Stimulated activated CD8-positive, alpha-beta memory T cell treated with anti-CD3 and anti-CD28 coated beads, Interleukin-7, amount 100 ng/mL, for 1 hour (primary cell): ENCODE measurements at places on chromosomes 4 and X.

DNA sequence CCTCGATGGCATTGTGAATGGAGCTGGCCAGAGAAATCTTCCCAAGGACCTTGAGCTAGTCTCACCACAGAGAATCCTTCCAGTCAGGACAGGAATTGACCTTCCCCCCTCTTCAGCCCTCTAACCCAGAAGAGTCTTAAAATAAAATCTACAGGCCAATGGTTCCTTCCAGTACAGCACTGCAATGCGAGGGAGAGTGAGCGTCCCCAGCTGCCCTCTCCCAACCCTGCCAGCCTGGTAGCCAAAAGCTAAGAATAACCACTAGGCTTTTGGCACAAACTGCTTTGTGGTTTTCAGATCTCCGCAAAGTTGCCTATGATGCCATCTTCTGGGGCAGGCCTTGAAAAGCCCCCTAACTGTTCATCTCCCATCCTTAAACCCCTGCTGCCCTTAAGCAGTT lies 175.1 kb downstream of the AR start:
- DNase-seq: no peak

GRCh38 chr4:40446839-40447238 lies 111.7 kb downstream of the CHRNA9 start:
- no peak for DNase-seq

- no peak for DNase-seq
Observed at GRCh38 chr4:159009521-159009920, 93.4 kb upstream of the RAPGEF2 start.

DNA sequence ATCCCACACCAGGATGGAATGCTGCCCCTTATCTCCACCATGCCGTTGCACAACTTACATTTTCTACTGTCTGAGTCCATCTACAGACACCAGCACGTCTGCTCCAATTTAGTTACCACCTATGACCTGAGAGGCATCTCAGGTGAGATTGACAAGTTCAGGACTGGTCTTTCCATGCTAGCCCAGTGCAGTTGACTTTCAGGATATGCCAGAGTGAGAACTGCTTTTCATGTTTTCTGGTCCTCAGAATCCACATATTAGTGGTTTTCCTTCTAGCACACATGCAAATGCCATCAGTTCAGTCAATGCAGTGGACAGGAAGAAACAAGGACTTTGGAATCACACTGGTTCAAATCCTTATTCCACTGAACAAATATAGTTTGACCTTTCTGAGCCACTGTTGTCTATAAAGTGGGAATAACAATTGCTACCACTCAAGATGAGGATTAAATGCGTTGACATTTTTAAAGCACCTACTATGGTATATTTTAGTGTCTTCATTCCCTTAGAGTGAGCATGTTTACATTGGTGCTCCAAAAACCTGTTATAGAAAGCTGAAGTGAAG lies 38.1 kb upstream of the ANXA3 start:
- DNase-seq: no peak

DNA sequence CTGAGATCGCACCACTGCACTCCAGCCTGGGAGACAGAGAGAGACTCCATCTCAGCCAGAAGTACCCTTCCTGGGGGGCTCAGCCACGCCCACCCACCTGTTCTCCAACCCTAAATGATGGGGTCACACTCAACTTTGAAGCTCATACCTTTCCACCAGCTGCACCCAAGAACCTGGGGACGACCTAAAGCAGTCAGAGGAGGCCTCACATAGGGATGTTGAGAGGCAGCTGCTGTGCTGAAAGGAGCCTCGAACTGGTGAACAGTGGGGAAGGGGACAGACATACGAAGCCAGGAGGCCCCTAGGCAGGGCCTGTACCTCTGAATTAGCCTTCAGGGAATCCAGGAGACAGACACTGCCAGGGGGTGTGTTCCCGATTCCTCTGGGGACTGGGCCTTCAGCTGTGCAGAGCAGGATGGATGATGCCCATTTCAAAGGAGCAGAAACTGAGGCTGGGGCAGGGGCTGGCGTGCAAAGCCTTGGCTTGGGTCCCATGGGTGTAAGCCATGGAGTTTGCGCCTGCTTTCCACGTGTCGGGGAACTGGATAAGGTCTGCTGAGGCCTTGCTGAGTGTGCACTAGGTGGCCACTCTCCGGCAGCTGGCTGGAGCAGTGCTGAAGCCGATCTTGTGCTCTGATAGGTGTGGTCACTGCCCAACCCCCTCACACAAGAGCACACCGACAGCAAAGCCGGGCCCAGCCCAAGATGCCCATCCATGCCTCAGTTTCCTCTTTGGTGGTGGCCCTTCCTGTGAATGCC lies 130.8 kb downstream of the CPZ start:
- DNase-seq: no peak

GRCh38 chr4:86307432-86307831 lies 52.4 kb downstream of the MAPK10 start:
- no peak for DNase-seq

DNA sequence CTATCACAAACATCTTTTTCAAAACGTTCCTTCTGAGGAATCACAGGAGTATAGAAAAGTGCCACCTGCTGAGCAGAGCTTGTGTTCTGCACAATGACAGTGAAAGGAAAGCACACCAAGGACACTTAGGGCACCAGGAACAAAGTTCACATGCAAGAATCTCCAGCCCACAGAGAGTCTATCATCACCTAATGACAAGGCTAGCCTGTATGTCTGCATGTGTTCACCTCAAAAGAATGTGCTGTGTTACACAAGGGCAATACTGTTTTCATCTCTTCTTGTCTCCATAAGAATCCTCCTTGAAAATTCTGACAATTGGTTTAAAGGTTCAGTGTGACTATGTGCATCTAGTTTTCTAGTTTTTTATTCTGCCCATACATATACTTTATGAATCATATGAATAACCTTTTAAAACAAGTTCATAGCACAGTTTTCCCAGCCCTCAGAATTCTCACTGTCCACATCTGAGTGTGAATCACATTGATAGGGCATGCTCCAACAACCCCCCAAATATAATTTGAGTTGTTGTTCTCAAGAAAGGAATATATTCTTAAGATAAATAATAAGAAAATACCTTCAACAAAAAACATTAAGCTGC lies 118.0 kb downstream of the PWWP3B start:
- DNase-seq: no peak

DNA sequence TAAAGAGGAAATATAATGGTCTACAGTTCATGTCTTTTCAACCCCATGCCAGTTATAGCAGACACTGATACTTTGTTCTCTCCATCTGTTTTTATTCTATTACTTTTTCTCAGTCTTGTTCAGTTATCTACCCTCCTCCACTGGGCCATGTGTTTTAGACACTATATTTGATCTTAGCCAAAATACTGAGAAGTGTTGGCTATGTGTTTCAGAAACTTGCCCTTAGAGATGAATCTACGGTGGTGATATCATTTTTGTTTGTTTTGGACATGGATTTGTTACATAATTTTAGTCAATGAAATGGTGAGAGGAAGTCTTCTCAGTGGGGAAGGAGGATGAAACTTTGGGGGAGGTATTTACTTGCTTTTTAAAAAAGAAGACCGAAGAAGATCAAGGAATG lies 211.5 kb upstream of the DDX53 start:
- no peak for DNase-seq

- no peak for DNase-seq
Observed at GRCh38 chr4:125703443-125703842, 388.7 kb downstream of the FAT4 start.
